ENCODE measurements at places on chromosomes 6 and 20.
A peak's percentile ranks its signal among the peaks of the same experiment; 100 is the strongest.

DNA sequence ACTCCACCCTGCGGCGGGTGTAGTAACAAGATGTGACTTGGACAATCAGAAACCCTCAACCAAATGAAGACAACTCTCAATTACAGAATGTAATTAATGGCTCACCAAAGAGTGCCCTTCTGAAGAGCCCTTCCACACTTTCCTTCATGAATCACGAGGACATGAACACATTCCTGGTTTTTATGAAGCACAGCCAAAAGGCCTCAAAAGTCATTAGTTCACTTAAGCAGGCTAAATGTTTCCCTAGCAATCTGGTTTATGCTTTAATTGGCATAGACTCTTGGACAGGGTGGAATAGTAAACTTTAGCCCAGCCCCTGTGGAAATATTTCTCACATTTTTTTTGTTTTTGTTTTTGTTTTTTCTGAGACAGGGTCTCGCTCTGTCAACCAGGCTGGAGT is 20.5 kb downstream of the CPNE5 start:
- DNase-seq: no peak

GRCh38 chr6:30839671-30840070 is 44.6 kb upstream of the DDR1 start:
- DNase-seq: no peak

GRCh38 chr20:48349656-48350055 is 478.1 kb downstream of the PREX1 start:
- no peak for DNase-seq

DNA sequence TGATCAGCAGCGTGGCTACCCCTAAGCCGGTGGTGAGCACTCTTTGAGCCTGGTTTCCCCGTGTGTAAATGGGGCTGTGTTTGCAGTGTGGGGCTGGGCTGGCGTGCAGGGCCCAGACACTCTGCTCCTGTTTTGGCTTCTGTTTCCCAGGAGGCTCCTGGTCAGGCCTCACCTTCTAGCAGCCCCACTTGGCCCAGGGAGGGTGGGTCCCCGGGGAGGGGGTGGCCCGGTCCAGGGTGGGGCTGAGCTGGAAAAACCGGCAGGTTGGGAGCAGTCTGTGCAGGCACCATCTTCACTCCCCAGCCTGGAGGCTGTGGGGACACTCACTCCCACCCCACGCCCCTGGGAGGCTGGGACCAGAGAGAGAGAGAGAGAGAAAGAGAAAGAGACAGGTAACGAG is 25.3 kb downstream of the CEBPB start:
- no peak for DNase-seq

- DNase-seq: no peak
Measured at GRCh38 chr20:50883856-50884255, 47.4 kb downstream of the ADNP start.

DNA sequence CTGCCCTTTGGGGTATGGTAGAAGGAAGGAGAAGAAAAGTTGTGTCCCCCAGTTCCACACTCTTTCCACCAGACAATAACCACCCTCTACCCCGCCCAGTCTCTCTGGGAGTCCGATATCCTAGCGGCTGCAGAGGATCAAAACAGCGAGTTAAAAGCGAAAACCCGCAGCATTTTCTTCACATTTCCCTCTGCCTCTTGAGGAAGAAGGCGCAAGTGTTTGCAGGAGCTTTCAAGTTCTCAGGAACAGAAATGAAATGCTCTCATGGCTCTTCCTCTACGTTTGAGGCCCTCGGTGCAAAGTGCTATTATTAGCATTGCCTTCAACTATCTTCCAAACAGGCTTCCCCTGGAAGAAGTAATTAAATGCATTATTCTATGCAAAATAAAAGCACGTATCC is 52.2 kb upstream of the CCDC167 start:
- no peak for DNase-seq

- no peak for DNase-seq
Measured at GRCh38 chr6:35248300-35248699, 11.2 kb upstream of the ZNF76 start.

- DNase-seq: no peak
Measured at GRCh38 chr20:21437816-21438215, 40.5 kb upstream of the NKX2-4 start.

DNA sequence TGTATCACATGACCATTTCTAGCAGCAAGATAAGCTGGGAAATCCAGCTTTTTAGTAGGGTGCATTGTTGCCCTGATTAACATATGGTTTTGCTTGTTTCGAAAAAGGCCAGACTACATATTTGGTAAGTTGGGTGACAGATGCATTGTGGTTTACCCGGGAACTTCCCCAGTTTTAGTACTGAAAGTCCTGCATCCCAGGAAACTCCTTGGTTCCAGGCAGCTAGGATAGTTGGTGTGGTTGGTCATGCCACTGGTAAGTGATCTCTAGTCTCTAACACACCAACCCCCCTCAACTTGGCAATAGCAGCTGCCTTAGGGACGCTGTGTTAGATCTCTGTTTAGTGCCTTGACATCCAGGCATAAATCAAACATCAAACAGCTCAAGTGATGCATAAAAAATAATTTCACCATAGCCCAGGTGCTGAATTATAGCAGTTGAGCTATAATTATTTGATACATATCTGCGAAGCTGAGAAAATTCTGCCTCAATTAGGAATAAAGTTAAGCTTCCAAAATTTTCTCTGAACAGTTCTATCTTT is 216.5 kb downstream of the TFAP2C start:
- DNase-seq: no peak

DNA sequence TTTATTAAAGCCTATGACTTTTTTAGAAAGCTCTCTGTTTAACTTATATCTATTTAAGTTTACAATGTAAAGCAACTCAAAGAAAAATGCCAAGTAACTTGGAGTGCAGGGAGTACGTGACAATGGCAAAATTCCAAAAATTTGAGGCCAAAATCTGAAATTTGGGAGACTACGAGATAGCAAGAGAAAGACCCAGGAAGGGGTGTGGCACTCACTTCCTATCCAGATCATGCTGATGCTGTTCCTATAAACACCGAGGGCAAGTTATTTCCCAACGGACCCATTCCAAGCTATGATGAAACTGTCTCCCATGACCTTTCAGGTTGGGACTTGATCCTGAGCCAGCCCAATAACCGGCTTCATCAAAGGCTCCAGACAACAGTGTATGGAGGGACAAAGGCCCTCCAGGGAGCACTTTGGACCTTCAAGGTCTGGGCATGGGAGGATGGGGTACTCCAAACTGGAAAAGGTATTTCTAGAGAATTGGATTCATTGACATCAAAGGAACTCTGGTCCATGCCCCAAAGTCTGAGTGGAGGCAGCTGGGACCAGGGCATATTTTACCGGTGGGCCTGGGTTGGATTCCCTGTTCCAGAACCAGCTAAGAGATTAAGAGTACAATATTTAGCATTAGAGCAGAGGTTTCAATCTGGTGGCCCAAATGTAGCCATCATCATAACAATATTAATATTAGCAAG is 15.7 kb upstream of the SLC13A3 start:
- no peak for DNase-seq

GRCh38 chr20:57876163-57876562 is 166.3 kb upstream of the PMEPA1 start:
- no peak for DNase-seq

GRCh38 chr6:19632230-19632629 is 204.9 kb upstream of the ID4 start:
- DNase-seq: no peak

DNA sequence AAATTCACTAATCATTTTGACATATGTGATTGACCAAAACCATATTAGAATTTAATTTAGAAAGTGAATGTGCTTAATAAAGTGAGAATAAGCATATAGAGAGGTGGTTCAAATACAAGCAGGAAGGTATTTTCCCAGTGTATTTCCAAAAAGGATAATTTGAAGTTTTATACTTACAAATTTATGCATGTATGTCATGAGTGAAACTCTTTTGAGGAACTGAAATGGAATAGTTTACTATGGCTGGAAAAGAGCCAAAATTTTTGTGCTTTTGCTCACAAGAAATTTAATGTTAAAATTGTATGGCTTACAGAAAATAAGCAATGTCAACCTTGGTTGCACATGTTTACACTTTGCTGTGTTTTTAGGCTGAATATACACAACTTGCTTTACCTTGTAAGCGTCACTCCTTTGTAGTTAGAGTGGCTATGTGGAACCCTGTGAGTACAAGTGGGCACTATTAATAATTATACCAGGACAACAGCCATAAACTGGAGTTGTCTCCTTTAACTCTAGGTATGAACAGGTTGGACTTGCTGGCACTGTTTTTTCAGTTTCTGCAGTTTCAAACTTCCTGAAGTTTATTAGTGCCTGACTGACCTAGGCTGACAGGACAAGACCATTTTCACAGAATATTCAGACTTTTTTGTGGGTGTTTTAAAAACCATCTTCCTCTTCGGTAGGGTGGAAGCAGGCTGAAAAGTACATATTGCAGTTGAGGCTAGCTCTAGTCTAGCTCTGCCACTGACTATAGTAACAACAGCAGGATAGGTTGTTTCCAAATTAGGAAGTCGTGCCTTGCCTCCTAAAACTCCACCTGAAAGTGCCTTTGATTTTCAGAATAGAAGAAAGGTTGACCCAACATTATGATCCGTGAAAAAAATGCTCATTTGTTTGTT is 6.0 kb downstream of the AFDN start:
- no peak for DNase-seq

- no peak for DNase-seq
Measured at GRCh38 chr6:137191670-137192069, 18.2 kb upstream of the IL22RA2 start.

- DNase-seq: no peak
Measured at GRCh38 chr6:74467533-74468215, 738.2 kb downstream of the COL12A1 start.

- DNase-seq: no peak
Measured at GRCh38 chr6:73104921-73105320, 120.4 kb downstream of the KHDC1L start.

- peak; percentile 24 for DNase-seq
Measured at GRCh38 chr6:5135788-5136376, 50.7 kb downstream of the PPP1R3G start.

Data from activated T-cell treated with anti-CD3 and anti-CD28 coated beads for 1 hour (primary cell).